ENCODE measurements at places on chromosomes 5 and 9.

DNA sequence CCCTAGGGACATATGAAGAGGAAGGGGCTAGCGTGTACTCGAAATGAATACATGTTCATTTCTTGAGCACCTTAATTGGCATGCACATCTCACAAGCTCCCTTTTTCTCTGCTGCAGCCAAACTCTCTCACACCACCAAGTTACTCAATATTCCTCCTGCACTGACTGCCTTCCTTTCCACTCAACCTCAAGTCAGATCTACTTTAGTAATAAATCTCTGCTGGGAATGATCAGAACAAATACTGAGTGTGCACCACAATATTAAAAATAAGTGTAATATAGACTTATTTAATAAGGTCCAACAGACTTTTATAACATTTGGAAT lies 995.8 kb upstream of the WWC1 start:
- DNase-seq = no peak

GRCh38 chr9:119333507-119334229 lies 35.6 kb downstream of the BRINP1 start:
- no peak for DNase-seq

DNA sequence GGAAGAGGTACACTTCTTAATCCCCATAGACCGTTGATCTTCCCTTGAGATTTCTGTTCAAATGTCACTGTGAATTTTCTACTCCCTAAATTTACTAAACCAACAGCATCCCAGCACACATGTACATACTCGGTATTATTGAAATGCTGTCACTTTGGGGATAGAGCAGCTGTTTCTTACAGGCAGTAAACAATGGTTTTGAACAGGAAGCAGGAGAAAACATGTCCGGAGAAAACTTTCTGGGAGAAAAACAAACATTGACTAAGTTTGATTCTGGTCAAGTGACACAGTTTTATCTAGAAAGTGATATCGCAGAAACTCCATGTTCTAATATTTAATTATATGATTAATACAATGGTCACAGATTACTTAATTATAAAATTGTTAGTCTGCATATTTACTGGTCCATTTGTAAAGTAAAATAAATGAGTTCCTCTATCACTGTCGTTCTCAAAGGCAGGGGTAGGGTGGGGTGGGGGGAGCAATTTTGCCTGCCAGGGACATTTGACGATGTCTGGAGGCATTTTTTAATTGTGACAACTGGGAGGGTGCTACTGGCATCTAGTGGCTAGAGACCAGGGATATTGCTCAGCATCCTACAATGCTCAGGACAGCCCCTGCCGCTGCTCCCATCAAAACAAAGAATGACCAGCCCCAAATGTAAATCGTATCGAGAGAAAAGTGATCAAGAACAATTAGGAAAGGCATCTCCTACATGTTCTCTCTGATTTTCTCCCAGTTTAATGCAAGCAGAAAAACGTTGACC lies 12.2 kb downstream of the TAS2R1 start:
- DNase-seq = no peak

GRCh38 chr5:79729679-79730078 lies 40.0 kb downstream of the CMYA5 start:
- no peak for DNase-seq

DNA sequence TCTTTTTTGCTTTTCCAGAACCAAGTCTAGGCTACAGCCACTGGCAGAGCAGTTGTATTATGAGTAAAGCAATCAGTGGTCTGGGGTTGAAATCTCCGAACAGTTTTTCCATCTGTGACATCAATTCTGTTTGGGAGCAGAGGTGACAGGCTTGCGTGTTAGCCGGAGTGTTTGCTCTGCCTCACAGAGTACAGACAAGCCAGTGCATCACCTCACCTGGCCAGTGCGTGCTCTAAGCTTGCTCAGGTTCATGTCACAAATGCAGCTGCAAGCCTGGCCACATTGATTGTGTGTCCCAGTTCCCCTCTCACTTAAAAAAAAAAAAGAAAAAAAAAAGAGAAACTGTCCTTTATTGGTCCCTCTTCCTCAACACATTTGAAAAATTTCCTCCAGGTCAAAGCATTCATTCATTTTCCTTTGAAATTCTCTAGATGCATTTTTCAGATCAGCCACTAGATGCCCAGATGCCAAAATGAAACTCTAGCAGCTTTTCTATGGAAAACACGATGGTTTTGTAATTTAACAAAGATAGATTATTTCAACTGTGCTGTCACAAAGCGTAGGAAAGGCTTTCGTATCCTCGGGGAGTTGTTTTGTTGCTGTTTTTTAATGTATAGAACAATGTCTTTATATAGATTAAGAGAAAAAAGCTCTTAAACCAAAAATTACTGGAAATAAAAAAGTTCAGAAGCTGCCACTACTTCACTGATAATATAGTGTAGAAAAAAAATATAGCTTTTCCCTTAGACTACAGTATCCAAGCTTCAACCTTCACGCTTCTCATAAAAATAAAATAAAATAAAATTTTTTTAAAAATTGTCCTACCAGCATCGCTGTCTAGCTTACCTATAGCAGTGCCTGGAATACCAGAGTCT lies 585.5 kb downstream of the TLE1 start:
- DNase-seq = no peak

- DNase-seq = no peak
These were observed 202.6 kb downstream of the PIK3R1 start for GRCh38 chr5:68418201-68418600.

DNA sequence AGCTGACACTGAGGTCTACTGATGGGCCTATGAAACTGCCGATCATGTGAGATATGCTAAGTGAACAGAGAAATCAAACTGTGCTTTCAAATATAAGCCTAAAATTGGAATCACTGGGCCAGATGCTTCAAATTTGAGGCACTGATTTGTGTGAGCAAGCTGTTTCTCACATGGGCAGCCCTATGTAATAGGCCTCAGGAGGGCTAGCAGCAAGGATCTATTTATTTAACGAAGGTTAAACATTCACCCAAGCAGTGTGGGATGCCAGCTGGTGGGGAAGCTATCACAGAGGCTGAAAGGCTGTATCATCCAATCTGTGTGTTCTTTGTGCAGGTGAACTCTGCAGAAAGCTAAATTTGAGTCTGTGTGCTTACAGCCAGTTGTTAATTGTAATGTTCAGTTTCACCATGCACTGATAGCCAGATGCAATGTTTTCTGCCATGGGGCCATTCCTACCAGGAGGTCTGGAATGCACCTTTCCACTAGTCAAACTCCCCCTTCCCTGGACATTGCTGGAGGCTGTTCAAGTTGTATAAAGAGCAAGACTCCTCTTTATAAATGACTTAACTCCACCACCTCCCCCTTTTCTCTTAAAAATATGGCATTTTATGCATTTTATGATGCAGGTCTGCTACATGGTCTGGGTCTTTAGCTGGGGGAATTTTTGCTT lies 228.9 kb downstream of the SH3GL2 start:
- no peak for DNase-seq

Data from hypothalamus (tissue), 51 donors.